ENCODE measurements at places on chromosomes 2 and 18.

GRCh38 chr2:71932780-71933466 is 214.7 kb downstream of the CYP26B1 start:
- no peak for DNase-seq

- DNase-seq, result no peak
Observed at GRCh38 chr2:71990826-71991225, 156.8 kb downstream of the CYP26B1 start.

GRCh38 chr2:14587119-14587518 is 45.4 kb upstream of the LRATD1 start:
- no peak for DNase-seq

DNA sequence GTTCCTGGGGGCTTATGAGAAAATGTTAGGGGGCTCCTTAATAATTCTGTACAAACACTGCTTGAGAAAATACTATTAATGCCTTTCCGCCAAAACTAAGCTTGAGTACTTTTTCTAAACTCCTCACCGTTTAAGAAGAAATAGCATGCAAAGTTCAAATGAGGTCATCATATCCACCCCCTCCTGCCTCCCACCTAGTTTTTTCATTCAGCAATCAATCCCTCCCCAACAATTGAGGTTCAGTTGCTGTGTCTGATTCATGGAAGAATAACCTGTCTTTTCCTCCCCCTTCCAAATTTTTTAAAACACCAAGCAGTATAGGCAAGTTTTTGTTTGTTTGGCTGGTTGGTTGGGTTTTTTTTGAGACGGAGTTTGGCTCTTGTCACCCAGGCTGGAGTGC is 24.4 kb upstream of the RMP24 start:
- DNase-seq, result no peak

- no peak for DNase-seq
Observed at GRCh38 chr18:8461544-8461943, 147.7 kb upstream of the RAB12 start.

DNA sequence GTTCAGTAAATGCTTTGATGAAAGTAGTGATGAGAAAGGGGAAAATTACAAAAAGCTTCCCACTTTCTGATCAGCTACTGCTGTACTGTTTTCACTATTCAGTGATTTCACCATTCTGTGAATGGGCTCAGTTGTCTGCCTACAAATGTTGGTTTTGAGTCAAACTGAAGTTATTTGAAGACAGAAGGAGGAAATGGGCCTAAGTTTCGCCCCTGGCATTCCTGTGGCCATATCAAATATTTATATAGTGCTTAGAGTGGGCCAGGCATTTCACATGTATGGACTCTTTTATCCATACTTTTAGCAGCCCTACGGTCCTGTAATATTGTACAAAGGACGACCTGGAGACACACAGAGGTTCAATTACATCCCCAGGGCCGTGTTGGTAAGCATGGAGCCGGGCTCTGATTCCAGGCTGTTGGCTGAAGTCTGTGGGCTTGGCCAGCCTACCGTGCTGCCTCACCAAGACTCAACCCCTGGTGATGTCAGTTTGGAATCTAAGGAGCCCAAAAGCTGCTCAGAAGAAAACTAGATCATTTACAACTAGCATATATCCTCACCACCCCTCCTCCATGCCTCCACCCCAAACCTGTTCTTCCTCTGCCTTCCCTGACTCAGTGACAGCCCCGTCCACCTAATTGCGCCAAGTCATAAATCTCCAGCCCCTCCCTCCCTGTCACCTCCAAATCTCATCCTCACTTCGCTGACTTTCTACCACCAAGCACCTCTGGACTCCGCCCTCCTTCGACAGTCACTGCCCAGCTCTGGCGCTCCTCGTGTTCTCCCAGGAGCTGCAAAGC is 10.1 kb upstream of the GRHL1 start:
- no peak for DNase-seq

DNA sequence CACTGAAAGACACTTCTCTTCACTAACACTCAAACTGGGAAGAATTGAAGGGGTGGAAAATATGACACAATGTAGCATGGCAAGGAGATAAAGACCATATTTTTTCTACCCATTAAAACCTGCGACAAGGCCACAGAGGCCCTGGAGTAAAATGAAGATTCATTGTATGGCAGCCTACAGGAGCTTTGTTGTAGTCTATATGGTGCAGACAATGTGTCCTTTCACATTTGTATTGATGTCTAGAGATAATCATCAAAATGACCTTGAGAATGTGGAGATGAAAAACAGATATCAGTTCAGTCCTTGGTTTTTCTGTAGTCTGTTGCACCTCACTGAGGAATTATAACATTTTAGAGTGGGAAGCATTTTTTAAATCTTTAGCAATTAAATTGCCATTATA is 80.1 kb downstream of the CSRNP3 start:
- DNase-seq, result no peak

DNA sequence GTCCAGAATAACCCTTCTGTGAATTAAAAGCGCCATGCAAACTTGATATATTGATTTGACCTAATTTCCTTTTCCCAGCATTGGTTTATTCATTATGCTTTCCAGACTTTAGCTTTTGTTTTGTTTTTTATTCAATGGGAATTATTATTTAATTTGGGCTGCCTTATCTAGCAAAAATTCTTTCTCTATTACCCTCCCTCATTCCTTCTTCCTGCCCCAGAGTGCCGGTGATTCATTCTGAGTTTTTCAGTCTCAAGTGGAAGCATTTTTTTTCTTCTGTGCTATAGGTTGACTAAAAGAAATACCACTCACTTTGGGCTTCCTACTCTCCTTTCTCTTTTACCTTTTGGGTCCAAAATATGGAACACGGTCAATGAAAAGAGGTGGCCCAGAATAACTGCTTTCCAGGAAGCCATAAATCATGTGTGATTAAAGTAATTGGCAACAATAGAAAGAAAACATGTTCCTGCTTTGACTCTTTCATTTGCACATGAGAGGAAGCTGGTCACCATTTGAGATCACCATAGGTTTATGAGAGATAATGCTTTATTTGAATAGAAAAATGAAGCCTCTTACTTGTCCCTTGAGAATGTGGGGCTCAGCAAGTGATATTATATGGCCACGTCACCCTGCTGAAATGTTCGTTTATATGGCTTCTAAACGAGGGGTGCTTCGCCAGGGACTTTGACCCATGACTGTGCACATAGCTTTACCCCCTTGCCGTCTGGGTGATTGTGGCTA is 422.8 kb upstream of the ZEB2 start:
- no peak for DNase-seq

DNA sequence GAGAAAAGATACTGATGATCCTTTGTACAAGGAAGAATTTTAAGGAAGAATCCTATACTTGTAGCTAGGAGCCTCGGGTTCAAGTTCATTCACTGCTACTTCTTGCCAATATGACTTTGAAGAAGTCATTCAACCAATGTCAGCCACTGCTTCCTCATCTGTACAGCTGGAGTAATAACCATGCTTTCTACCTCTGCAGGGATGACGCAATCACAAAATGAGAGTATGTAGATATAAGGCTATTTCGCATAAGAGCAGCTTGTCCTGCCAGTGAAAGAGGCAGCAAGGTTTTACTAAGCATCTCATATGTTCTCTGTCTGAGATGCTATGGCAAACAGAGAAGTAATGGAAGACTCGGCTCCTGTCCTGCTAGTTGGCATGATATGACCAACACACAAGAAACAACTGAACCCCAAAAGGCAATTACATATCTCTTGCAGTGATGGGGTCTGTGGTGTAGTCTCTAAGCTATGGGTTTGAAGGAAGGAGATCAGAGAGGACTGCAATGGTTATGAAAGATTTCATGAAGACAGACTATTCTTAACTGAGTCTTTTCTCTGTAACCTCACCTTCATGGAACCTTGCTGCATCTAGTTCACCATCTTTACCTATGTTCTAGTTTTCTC is 9.2 kb downstream of the AAK1 start:
- no peak for DNase-seq

DNA sequence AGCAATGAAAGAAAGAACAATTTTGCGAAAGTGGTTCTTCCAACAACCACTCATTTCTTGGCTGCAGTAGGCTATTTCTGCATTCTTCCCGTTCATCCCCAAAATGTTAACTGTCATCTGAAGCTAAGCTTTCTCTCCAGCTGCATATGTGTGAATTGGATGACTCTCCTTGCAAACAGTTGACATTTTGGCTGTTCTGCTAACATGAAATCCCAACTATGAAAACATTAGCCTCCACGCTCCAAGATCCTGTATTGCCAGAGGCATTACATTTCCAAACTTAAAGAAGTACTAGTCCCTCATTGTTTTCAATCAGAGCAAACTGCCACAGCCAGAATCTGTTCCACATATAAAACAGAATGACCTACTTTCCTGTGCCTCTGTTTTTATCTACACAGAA is 88.5 kb downstream of the TGIF1 start:
- no peak for DNase-seq

- no peak for DNase-seq
Observed at GRCh38 chr2:60312618-60313017, 240.8 kb downstream of the BCL11A start.

- no peak for DNase-seq
Observed at GRCh38 chr2:207387001-207387571, 142.7 kb upstream of the CREB1 start.

GRCh38 chr2:17600556-17601204 is 60.2 kb downstream of the VSNL1 start:
- no peak for DNase-seq

DNA sequence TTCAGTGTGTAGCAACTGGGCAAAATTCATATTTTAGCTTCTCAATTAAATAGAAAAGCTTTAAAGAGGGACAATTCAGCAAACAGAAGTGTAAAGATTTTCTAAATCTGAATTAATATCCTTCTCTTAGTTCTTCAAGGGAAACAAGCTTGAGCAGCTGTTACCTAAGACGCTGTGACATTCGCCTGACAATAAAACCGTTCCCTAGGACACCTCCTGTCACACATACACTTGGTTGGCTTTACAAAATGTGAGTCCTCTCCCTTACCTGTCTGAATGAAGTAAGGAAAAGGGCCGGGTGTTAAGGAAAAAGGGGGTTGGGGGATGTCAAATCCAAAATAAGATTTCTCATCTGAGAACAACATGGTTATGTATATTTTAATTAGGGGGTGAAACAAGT is 2.1 kb downstream of the SERTAD2 start:
- no peak for DNase-seq
